ENCODE measurements at places on chromosomes 7 and 10. TPM values are rescaled to one million over a fixed set of nuclear protein-coding genes. Genes with fewer than 3 reads are reported as not detected.
A peak's percentile ranks its signal among the peaks of the same experiment; 100 is the strongest.

The CAMK2G gene
- total RNA-seq = 170 TPM

The GRM8 gene
- not detected for total RNA-seq

GRCh38 chr7:82146491-82146890 is 297.1 kb downstream of the CACNA2D1 start:
- no peak overlapping the region for H3K4me3 ChIP-seq
- DNase-seq = no peak
- H3K36me3 ChIP-seq = no peaks in the 10 kb centered on the region
- H3K27ac ChIP-seq = no peak overlapping the region
- H3K27me3 ChIP-seq = peaks cover 14% of the 10 kb centered on the region
- no peaks in the 10 kb centered on the region for H3K4me1 ChIP-seq

The DRGX gene
- 0.33 TPM for total RNA-seq

DNA sequence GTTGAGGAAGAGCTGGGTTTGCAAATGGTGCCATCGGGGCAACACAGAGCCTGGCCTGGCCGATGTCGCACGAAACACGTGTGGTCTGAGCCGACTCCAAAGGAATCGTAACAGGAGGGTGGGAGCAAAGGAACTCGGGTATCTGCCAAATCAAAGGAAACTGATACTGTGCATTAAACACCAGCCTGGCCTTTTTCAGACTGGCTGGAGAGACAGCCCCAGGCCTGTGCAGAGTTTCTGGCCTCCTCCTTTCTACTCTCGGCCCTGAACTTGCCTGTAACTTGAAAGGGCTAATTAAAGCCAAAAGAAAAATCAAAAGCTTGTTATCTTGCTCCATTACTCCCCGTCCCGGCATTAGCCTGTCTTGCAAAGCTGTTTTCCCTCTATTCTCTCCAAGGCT is 71.4 kb downstream of the PLXNA4 start:
- no peaks in the 10 kb centered on the region for H3K27me3 ChIP-seq
- H3K27ac ChIP-seq = no peak overlapping the region
- H3K36me3 ChIP-seq = no peaks in the 10 kb centered on the region
- H3K4me3 ChIP-seq = no peak overlapping the region
- H3K4me1 ChIP-seq = no peaks in the 10 kb centered on the region
- DNase-seq = no peak

DNA sequence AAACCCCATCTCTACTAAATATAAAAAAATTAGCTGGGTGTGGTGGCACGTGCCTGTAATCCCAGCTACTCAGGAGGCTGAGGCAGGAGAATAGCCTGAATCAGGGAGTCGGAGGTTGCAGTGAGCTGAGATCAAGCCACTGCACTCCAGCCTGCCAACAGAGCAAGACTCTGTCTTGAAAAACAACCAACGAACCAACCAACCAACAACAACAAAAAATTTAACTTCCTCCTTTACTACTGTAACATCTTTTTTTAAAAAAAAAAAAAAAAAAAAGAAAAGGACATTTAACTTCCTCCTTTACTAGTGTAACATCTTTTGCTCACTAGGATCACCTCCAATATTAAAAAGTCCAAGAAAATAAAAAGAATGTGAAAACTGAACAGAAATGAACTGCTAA is 92.3 kb upstream of the TMEM168 start:
- no peak overlapping the region for H3K27ac ChIP-seq
- no peak overlapping the region for H3K4me3 ChIP-seq
- H3K4me1 ChIP-seq = no peaks in the 10 kb centered on the region
- H3K27me3 ChIP-seq = no peaks in the 10 kb centered on the region
- no peaks in the 10 kb centered on the region for H3K36me3 ChIP-seq
- no peak for DNase-seq

- peaks cover 3% of the 10 kb centered on the region for H3K4me1 ChIP-seq
- H3K27ac ChIP-seq = no peak overlapping the region
Measured at GRCh38 chr7:6419310-6419773, 28.4 kb downstream of the DAGLB start.

GRCh38 chr7:128447941-128448564 is 7.6 kb upstream of the HILPDA start:
- H3K27me3 ChIP-seq = no peaks in the 10 kb centered on the region
- no peaks in the 10 kb centered on the region for H3K4me1 ChIP-seq
- no peak overlapping the region for H3K4me3 ChIP-seq
- no peak overlapping the region for H3K27ac ChIP-seq

- no peak overlapping the region for H3K27ac ChIP-seq
- no peak overlapping the region for H3K4me3 ChIP-seq
- DNase-seq = no peak
- H3K27me3 ChIP-seq = no peaks in the 10 kb centered on the region
- no peaks in the 10 kb centered on the region for H3K36me3 ChIP-seq
Measured at GRCh38 chr7:4486907-4487306, 195.2 kb upstream of the FOXK1 start.

The PAPOLB gene
- total RNA-seq = 0.40 TPM

- no peak overlapping the region for H3K27ac ChIP-seq
- peak; percentile 86 for DNase-seq
- H3K36me3 ChIP-seq = no peaks in the 10 kb centered on the region
- H3K4me3 ChIP-seq = no peak overlapping the region
Measured at GRCh38 chr10:75108684-75109458, 2.6 kb upstream of the SAMD8 start.

- no peak overlapping the region for H3K4me3 ChIP-seq
- no peak overlapping the region for H3K27ac ChIP-seq
- no peaks in the 10 kb centered on the region for H3K4me1 ChIP-seq
- DNase-seq = no peak
- H3K27me3 ChIP-seq = no peaks in the 10 kb centered on the region
Measured at GRCh38 chr10:122571892-122572291, 11.3 kb downstream of the DMBT1 start.

- H3K4me1 ChIP-seq = no peaks in the 10 kb centered on the region
- DNase-seq = no peak
- H3K27ac ChIP-seq = no peak overlapping the region
- H3K4me3 ChIP-seq = no peak overlapping the region
- no peaks in the 10 kb centered on the region for H3K27me3 ChIP-seq
Measured at GRCh38 chr7:68313806-68314205, 1284.5 kb upstream of the AUTS2 start.

DNA sequence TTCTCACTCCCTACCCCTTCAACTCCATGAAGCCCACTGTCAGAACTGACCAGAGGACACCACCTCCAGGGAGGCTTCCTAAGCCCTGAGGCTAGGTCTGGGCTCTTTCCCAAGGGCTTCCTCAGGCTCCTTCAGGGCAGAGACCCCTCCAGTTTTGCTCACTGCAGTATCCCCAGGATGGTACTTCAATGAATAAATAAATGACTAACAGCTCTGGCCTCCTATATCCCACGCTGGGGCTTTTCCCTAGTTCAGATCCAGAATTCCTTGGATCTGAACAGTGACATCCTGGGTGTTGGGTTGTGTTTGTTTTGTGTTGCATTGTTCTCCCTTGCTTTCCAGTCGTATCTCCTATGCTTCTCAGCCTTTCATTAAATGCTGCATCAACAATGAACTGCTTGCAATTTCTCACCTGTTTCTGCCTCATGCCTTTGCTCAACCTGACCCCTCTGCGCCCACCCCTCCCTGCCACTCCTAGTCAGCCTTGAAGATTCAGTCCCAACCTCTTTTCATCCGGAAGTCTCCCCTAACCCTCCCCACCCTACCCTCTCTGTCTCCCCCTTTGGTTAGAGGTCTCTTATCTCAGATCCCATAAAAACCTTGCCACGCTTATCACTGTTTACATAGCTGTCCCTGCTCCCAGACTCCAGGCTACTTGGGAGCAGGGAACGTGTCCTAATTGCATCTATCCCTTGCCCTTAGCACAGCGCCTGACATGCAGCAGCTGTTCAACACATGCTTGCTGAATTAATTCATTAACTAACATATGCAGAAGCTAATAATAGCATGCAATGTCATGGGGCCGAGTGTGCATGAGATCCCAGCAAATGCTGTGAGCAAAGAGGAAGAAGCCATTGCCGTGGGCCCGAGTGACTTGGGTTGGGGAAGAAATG is 41.7 kb downstream of the PPP1R3C start:
- peak overlapping the region; percentile 36 for H3K4me3 ChIP-seq
- H3K27me3 ChIP-seq = no peaks in the 10 kb centered on the region
- H3K4me1 ChIP-seq = peaks cover 48% of the 10 kb centered on the region
- peak; percentile 84 for DNase-seq
- H3K27ac ChIP-seq = peak overlapping the region; percentile 98

GRCh38 chr10:110872145-110872983 is 636 bp downstream of the PDCD4 start:
- no peaks in the 10 kb centered on the region for H3K36me3 ChIP-seq
- H3K4me1 ChIP-seq = peaks cover 16% of the 10 kb centered on the region
- DNase-seq = peak; percentile 43
- H3K4me3 ChIP-seq = peak overlapping the region; percentile 86
- peak overlapping the region; percentile 46 for H3K27ac ChIP-seq

GRCh38 chr7:116236020-116236630 is 25.8 kb downstream of the TES start:
- peaks cover 26% of the 10 kb centered on the region for H3K4me1 ChIP-seq
- H3K27me3 ChIP-seq = no peaks in the 10 kb centered on the region
- peak; percentile 70 for DNase-seq
- H3K36me3 ChIP-seq = peaks cover 36% of the 10 kb centered on the region
- no peak overlapping the region for H3K27ac ChIP-seq
- H3K4me3 ChIP-seq = no peak overlapping the region

- no peaks in the 10 kb centered on the region for H3K4me1 ChIP-seq
- no peaks in the 10 kb centered on the region for H3K36me3 ChIP-seq
- H3K4me3 ChIP-seq = no peak overlapping the region
- H3K27me3 ChIP-seq = peaks cover 35% of the 10 kb centered on the region
- no peak for DNase-seq
Measured at GRCh38 chr7:150565239-150565638, 2.0 kb upstream of the GIMAP4 start.

The IFIT3 gene
- total RNA-seq = 7.1 TPM

The SPDYE9 gene
- not detected for total RNA-seq

DNA sequence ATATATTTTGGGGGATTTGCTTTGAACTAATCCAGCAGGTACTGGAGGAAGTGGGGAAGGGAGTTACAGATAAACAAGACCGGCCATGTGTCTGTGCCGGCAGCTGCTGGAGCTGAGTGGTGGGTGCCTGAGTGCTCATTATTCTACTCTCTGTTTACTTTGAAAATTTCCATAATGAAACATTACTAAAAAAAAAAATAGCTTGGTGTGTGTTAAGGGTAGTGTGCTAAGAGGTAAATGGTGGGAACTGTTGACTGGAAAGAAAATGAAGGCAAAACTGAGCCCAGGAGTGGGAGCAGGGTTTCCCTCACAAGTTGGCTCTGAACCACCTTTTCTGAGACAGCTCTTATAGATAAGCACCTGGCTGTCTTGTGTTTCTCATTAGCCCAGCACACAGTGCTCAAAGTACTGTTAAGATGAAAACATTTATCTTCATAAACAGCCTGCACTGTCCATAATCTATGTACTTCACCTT is 50.6 kb downstream of the PARD3 start:
- no peak overlapping the region for H3K27ac ChIP-seq
- no peaks in the 10 kb centered on the region for H3K36me3 ChIP-seq
- no peak overlapping the region for H3K4me3 ChIP-seq

DNA sequence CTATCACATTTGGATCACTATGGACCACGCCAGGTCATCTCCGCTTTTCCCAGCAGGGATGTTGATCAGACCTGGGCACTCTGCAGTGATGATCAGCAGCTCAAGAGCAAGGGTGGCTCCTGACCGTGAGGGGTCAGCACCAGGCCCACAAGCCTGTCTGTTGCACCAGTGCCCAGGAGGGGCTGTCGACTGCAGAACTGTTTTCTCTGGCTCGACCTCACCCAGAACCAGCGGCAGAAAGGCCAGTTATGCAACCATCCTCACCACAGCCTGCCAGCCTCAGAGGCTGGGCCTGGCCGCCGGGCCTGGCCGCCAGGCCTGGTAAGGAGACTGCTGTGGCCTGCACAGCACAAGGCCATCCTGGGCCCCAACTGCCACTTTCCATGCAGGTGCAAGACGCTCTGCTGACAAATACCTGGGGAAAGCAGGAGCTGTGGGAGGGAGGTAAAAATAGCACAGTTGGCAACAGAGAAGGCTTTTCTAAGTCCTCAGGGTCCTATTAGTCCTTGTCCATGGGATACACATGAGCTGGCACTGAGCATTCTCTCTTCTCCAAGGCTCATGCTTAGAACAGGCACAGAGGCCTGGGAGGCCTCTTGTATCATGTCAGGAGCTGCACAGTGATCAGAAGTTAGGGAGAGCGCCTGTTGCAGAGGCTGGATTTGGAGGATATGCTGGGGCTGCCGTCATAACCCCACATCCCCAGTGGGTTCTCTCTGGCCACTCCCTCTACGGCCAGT is 17.5 kb downstream of the KCNMA1 start:
- DNase-seq = no peak
- no peak overlapping the region for H3K4me3 ChIP-seq
- H3K36me3 ChIP-seq = peaks cover 7% of the 10 kb centered on the region
- no peak overlapping the region for H3K27ac ChIP-seq
- H3K4me1 ChIP-seq = peaks cover 11% of the 10 kb centered on the region

DNA sequence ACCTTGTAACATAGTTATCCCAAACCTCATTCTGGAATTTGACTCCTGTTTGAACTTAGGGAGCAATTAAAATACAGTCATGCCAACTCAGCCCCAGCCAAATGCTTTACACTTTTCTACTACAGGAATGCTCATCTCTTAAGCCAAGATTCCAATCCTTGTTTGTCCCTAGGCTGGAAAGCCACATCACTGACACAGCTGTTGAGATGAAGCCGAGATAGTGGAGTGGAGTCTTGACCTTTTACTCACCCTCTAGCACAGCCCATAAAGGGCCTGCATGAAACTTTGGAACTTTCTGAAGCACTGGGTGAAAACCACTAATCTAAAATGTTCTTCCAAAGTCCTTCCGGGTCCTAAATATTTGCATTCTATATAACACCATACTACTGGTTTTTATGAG is 247.3 kb downstream of the ETV1 start:
- H3K27ac ChIP-seq = peak overlapping the region; percentile 56
- DNase-seq = peak; percentile 90
- H3K36me3 ChIP-seq = no peaks in the 10 kb centered on the region
- peaks cover 24% of the 10 kb centered on the region for H3K4me1 ChIP-seq
- no peaks in the 10 kb centered on the region for H3K27me3 ChIP-seq

GRCh38 chr10:45008524-45009161 is 7.9 kb downstream of the ZNF22 start:
- peaks cover 5% of the 10 kb centered on the region for H3K4me1 ChIP-seq
- no peaks in the 10 kb centered on the region for H3K27me3 ChIP-seq
- no peak overlapping the region for H3K4me3 ChIP-seq
- H3K36me3 ChIP-seq = peaks cover 14% of the 10 kb centered on the region

Measured in PC-3 (cell line).